ENCODE measurements at places on chromosomes 13 and 19.

DNA sequence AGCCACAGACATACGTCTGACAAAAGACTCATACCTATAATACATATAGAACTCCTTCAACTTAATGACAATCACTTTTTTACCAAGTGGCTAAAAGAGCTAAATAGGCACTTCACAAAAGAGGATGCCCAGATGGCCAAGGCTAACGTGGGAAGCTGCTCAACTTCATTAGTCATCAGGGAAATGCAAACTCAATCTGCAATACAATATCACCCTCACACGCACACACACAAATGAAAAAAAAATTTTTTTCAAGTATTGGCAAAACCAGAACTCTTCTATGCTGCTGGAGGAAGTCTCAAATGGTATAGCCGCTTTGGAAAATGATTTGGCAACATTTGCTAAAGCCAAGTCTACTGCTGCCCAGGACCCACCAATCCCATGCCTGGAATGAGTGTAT lies 14.6 kb upstream of the DNMT1 start:
- no peak for DNase-seq

GRCh38 chr19:30406220-30407067 lies 34.3 kb downstream of the ZNF536 start:
- DNase-seq, result no peak

DNA sequence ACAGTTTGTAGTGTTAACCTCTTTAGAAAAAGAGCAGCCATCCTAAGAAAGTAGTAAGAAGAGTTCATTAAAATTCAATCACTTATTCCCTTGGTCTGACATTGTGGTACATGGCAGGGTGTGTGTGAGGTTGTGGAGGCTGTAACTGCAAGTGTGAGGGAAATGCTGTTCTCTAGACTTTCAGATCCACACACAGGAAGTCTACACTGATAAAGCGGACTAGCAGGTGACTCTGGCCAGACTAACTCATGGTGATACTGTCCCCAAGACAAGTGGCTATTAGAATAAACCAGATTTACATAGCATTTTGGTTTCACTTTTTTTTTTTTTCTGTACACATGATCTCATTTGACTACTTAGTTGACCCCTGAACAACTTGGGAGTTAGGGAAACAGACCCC lies 10.0 kb downstream of the MTIF3 start:
- no peak for DNase-seq

DNA sequence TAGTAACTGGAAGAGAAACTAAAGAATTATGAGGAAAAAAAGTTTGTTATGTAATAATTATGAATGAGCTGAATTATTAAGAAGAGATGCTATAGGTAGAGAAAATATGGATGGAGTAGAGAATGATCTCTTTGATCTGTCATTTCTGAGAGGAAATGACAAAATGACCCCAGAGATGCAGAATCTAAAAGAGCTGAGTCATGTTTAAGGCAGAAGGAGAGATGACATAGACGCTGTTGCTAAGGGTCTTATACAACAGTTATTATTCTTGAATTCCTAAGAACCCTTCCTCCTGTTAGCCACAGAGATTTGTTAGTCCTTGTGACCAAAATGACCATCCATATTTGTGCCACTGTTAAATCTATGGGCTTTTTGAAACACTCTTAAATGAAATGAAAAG lies 58.3 kb upstream of the FREM2 start:
- DNase-seq, result no peak

DNA sequence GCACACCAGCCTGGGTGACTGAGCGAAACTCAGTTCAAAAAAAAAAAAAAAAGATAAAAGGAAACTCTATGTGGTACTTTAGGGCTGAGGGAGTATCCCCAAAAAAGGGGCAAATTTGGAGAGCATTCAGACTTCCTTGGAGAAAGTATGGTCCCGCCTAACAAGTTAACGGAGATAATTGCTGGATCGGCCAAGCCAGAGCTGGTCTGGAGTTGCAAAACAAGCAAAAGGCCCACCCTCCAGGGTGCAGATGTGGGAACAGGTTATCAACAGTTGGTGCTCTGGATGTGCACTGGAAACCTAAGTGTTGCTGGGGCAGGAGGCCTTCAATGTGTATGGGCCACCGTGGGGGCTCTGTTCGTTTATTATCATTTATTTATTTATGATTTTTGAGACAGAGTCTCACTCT lies 2.8 kb downstream of the IQCN start:
- no peak for DNase-seq

GRCh38 chr19:15251749-15252397 lies 19.6 kb upstream of the EPHX3 start:
- no peak for DNase-seq

DNA sequence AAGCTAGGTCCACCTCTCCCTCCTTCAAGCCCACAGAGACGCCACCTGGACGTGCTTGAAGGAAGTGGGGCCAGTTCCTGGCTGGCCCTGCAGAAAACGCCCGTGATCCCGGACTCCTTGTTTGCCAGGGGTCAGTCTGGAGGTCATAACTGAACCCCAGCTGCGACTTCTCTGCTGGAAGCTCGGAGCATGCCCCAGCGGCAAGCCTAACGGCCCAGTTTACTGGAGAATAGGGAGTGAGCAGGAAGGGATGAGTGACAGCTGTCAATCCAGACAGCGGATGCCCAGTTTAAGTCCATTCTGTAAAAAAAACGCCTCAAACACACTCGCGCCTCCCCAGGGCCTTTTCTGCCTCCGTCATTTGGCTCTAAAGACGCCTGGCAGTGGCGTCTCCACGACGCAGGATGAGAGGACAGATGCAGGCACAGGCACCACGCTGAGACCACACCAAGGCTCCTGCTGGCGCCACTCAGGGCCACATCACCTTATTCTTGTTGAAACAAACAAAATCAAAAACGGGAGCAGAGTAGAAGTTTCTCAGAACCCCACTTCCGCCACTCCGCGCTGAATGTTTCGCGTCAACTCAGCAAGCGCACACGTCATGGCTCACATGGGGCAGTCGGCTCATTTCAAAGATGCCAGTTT lies 57.6 kb downstream of the RASA3 start:
- DNase-seq, result no peak

DNA sequence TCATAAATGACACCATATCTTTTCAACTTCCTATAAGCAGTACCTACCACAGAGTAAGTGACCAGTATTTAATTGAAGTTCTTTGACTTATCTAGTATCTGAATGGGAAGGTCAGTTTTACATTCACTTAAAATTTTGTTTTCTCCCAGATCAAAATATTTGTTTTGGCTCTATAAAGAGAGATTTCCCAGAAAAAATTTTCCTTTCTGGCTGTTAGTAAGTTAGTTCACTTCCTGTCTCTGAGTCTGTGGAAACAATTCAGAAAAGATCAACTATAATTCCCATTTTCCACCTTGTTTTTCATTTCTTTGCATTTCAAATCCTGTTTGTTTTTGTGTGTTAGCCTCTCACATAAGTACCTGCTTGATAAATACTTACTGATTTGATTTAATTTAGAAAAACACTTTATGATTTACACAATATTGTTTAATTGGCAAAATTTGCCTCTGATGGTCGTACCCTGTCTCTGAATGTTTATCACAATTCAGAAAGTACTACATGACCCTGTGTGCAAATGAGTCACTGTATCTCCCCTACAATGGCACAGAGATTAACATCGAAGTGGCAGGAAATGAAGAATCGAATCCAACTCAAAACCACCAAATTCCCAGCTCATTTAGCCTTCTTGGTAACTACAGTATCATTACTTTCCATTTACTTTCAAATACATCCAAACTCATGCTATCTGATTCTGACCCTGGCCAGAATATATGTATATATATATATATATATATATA lies 15.4 kb upstream of the MED4 start:
- no peak for DNase-seq

- no peak for DNase-seq
These were observed 1471.4 kb upstream of the PCDH20 start for GRCh38 chr13:62887046-62887445.

DNA sequence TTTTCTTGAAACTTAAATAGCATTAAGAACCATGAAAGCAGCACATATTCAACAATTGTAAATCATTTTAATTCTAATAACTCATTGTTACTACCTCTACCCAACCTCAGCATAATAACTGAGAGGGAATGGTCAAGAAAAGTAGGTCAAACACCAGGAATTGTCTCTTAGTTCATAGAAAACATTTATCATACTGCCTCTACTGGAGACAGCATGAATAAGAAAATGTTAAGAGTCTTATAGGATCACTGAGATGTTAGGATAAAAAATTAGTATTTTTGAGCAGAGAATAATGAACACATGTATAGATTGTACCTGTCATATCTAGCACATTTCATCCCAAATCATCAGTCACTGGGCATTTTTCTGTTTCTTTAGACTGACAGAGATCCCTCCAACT lies 515.3 kb downstream of the PCDH9 start:
- DNase-seq, result no peak

- DNase-seq, result no peak
These were observed 62.7 kb downstream of the TSHZ3 start for GRCh38 chr19:31286491-31286890.

- DNase-seq, result no peak
These were observed 15.5 kb upstream of the AKT2 start for GRCh38 chr19:40300668-40301067.

DNA sequence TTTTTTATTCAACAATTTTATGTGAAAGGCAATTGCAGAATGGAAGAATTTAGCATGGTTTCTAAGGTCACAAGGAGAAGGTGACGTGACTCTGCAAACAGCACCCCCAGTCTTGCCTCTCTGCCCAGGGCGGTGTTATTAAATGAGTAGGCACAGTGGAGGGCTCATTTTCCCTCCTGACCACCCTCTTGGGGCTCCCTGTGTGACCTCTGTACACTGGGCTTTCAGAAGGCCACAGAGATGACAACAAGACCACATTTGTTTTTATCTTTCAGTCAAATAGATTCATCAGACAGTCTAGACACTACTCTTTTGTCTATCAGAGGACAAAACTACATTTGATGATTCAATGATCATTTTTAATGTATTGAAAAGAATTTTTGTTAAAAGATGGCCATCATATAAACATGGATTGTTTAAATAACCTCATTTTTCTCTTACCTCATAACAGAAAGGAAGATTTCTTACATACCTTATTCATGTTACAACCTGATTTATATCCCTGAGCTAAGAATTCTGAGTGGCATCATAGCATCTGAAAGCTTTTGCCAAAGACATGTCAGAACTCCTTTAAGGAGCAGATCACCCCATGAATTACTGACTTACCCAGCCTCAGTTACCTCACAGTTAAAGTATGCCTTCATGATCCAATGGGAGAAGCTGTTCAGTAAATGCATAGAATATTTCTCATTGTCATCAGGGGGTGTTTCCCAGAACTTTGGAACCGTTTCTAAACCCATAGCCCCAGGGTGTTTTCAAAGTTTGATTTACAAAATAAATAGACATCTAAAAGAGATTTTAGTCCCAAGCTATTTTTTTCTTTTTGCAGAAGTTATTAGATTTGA lies 184.0 kb upstream of the RFC3 start:
- DNase-seq, result no peak

GRCh38 chr19:35931874-35932202 lies 4.3 kb upstream of the LRFN3 start:
- DNase-seq, result no peak

- DNase-seq, result no peak
These were observed 2099.2 kb upstream of the PCDH20 start for GRCh38 chr13:63514886-63515285.

GRCh38 chr19:50562329-50562728 lies 5.9 kb downstream of the LRRC4B start:
- no peak for DNase-seq

GRCh38 chr19:42343344-42344110 lies 18.1 kb downstream of the MEGF8 start:
- DNase-seq, result no peak

GRCh38 chr13:76461999-76462398 lies 424.2 kb downstream of the KCTD12 start:
- no peak for DNase-seq

- DNase-seq, result no peak
These were observed 3.6 kb downstream of the FCHO1 start for GRCh38 chr19:17754634-17755442.

- no peak for DNase-seq
These were observed 314.7 kb downstream of the OLFM4 start for GRCh38 chr13:53343361-53343744.

DNA sequence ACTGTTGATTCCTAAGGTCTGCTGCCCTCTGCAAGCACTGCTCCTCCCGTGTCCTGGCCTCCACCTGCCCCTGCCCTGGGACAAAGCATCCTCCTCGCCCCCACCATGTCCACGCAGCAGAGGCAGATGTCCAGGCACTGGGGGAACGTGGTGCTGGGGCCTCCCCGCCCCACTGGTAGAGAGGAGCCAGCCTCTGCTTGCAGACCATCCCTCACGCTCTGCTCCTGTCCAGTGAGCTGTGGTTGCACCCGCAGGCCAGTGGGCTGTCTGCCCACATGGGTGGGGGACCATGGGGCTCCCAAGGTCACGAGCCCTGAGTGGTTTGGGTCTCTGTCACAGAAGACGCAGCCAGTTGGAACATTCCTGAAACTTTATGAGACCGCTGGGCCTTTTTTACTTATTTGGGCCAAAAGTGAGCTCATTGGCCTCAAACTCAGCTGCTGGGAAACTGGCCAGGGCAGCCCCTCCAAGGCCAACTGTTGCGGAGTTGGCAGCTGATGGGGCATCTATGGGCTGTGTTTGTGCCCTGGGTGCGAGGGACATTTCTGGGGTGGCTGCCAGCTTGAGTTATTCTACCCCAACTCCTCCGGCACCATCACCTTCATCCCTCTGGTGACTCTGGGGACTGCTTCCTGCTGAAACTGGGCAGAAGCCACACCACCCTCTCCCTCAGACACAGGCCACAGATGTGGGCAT lies 64.8 kb upstream of the F7 start:
- DNase-seq, result no peak

- DNase-seq, result peak; percentile 45
These were observed 24.4 kb upstream of the GPR18 start for GRCh38 chr13:99282264-99283231.

DNA sequence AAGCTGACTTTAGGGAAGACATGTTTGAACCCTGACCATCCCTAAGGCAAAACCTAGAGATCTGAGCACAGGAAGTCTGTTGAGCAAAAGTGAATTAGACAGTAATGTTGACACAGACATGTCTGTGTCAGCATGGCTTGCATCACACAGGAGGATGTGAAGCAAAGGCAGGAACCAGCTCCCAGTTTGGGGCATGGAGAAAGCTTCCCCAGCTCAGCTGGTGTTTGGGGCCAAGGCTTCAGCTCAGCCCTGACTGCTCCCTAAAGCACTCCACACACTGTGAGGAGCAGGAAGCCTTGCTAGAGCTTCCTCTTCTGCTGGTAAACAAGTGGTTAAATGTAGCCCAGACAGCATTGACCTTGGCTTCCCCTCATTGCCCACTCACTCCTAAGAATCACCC lies 153.8 kb upstream of the UBL3 start:
- DNase-seq, result no peak

- DNase-seq, result no peak
These were observed 44.6 kb downstream of the DPY19L3 start for GRCh38 chr19:32450217-32450616.

DNA sequence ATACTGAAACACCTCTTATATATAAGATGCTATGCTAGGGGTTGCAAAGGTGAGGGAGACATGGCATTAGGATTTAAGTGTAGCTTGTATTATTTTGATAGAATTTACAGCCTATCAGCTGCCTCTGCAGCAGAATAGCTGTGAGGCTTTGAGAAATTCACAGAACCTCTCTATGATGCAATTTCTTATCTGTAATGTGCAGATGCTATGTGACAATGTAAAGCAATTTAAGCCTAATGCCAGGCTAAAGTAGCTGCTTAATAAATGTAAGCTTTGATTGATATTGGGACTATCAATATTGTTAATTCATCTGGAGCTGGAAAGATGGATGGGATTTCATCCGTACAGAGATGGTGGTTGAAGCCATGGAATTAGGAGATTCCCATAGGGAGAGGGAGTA lies 1.6 kb downstream of the ADGRE3 start:
- no peak for DNase-seq

Measured in T-helper 2 cell (primary cell).